ENCODE measurements at places on chromosomes 13 and 19.
A peak's percentile ranks its signal among the peaks of the same experiment; 100 is the strongest.

DNA sequence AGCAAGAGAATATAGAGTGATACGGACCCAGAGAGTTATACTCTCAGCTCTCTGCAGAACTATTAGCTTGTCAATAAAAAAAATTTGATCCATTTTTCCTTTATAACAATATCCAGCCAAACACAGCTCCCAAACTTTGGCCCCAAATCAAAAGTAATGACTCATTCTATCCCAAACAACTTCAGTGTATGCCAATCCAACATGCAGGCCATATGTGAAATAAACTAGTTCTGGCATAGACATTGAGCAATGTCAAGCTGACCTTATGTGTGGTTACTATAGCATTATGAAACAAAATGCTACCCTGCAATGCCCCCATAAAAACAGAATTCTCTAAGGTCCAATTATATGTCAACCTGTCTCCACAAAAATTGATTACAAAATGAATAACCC lies 209.5 kb downstream of the DNAJC15 start:
- no peak for DNase-seq

- DNase-seq = no peak
Observed at GRCh38 chr19:38693380-38694223, 46.2 kb downstream of the ACTN4 start.

GRCh38 chr13:44397766-44398223 lies 24.2 kb downstream of the SERP2 start:
- DNase-seq = no peak

- DNase-seq = peak; percentile 90
Observed at GRCh38 chr19:8001995-8002849, 3.2 kb downstream of the ELAVL1 start.

DNA sequence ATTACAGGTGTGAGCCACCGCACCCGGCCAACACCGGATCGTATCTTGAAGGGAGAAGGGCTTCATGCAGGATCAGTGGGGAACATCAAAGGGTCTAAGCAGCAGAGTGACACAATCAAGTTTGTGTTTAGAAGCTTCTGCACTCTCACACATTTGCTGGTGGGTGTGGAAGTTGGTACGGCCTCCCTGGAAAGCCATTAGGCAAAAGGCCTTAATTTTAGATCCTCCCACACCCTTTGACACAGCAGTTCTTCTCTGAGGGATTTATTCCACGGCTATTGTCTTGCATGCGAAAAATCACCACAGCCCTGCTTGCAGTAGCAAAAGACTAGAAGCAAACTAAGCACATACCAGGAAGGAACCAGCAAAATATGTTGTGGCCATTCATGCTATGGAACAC lies 18.3 kb upstream of the SLC1A5 start:
- DNase-seq = no peak

DNA sequence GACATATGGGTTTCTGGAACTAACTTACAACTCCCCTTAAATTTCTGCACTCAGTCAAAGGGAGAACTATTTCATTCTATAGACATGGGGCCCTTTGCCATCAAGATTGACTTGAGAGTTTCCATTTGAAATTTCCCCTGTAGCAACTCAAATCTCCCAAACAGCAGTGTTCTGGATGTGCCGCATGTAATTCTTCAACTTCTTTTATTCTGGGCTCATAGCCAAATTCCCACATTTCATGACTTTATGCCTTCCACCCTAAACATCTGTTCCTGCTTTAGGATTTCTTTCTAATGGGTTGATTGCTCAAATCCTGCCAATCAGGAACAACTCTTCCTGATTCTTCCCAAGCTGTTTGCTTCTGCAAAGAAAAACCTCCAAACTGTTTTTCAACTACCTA lies 336.0 kb downstream of the TBC1D4 start:
- no peak for DNase-seq

DNA sequence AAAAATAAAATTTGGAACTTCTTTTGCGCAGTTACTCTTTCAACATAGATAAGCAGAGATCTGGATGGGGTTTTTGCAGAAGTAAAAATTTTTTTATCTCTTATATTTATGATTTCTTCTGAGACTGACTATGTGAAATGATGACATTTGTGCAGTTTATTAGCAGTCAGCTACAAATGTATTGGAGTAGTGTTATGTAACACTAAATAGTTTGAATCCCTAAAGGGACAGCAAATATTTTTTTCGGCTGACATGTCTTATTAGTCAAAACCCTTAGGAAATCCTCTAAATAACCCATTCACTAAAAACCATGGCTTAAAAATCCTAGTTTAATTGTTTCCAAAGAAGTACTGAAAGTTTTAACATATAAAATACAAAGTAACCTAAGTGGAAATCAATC lies 48.0 kb upstream of the EDNRB start:
- DNase-seq = no peak

DNA sequence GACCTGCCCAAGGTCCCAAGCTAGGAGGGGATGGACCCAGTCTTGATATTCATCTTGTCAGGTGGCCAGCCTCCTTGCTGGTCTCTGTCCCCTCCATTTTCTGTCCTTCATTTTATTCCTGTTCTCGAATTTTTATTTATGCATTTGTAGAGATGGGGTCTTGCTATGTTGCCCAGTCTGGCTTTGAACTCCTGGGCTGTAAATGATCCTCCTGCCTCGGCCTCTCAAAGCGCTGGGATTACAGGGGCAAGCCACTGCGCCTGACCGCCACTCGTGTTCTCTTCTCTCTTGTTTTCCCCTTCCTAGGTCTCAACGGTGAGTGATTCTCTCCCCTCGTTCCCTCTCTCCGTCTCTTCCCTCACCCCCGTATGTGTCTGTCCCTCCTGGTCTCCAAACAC lies 10.6 kb upstream of the TPRX2 start:
- DNase-seq = no peak

Data from D341Med (cell line).